ENCODE measurements at places on chromosomes 12 and 14. TPM values are rescaled to one million over a fixed set of nuclear protein-coding genes. Genes with fewer than 3 reads are reported as not detected.

TAS2R43 gene
- total RNA-seq, result not detected

RTL1 gene
- total RNA-seq, result not detected

GLT1D1 gene
- total RNA-seq, result 15.9 TPM

AVPR1A gene
- 14.6 TPM for total RNA-seq

RBP5 gene
- 154 TPM for total RNA-seq

GPR135 gene
- total RNA-seq, result 1.4 TPM

CD4 gene
- total RNA-seq, result 22.7 TPM

TSHR gene
- 0.15 TPM for total RNA-seq

TRIM9 gene
- 0.20 TPM for total RNA-seq

ISM2 gene
- total RNA-seq, result not detected

IGF1 gene
- 37.3 TPM for total RNA-seq

PWP1 gene
- total RNA-seq, result 13.3 TPM

CLEC4D gene
- not detected for total RNA-seq

AICDA gene
- total RNA-seq, result not detected

CD163 gene
- 52.2 TPM for total RNA-seq

GLIPR1L1 gene
- not detected for total RNA-seq

TAS2R10 gene
- total RNA-seq, result not detected

TCL1A gene
- not detected for total RNA-seq

NELL2 gene
- 0.78 TPM for total RNA-seq

HECTD4 gene
- total RNA-seq, result 34.8 TPM

Measured in left lobe of liver (tissue), 2 donors.